ENCODE measurements at places on chromosomes 2 and 18.

- DNase-seq = no peak
Measured at GRCh38 chr2:177754492-177754873, 318.1 kb downstream of the PDE11A start.

GRCh38 chr2:20992201-20992711 lies 51.6 kb downstream of the APOB start:
- DNase-seq = no peak

- DNase-seq = no peak
Measured at GRCh38 chr2:69213782-69214181, 173.2 kb downstream of the GFPT1 start.

DNA sequence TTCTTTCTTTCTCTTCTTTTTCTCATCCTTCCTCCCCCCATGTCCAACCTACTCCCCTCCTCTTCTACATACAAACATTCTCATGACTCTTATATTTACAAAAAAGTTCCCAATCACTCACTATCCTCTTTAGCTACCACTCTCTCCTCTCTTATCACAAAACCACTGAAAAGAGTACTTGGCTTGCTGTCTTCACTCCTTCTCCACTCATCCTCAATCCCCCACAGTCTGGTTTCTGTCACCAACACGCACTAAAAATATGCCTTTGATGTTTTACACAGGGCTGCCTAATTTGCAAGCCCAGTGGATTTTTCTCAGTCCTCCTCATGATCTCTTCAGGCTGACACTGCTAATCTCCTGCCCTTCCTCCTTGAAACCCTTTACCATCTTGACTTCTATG lies 159.5 kb downstream of the TNS1 start:
- DNase-seq = no peak

- DNase-seq = no peak
Measured at GRCh38 chr18:49228187-49228586, 232.3 kb downstream of the DYM start.

GRCh38 chr2:25453199-25453905 lies 111.6 kb upstream of the DNMT3A start:
- no peak for DNase-seq

- no peak for DNase-seq
Measured at GRCh38 chr18:48627216-48627615, 88.4 kb downstream of the CTIF start.

DNA sequence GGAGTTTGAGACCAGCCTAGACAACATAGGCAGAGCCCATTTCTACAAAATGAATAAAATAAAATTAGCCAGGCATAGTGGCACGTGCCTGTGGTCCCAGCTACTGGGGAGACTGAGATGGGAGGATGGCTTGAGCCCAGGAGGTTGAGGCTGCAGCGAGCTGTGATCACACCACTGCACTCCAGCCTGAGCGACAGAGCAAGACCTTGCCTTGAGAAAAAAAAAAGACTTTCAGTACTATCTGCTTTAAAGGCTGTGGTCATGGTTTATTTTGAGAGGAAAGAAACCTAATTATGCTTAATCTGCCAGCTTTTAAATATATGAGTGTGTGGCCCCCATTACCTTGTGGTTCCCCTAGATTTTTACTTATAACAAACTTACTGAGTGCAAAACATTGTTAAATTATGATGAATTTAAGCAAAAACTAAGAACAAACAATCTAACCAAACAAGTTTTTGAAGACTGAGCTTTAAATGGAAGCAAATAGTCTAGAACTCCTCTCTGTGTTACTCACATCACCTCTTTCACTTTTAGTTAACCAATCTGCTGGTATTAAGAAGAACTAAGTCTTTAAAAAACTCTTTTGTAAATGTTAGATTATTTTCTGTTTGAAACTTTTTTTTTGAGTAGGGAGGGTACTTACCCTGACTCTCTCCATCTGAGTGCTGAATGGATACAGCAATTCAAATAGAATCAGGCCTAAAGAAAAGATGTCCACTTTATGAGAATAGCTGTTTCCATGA lies 65.4 kb downstream of the EIF2AK3 start:
- no peak for DNase-seq

DNA sequence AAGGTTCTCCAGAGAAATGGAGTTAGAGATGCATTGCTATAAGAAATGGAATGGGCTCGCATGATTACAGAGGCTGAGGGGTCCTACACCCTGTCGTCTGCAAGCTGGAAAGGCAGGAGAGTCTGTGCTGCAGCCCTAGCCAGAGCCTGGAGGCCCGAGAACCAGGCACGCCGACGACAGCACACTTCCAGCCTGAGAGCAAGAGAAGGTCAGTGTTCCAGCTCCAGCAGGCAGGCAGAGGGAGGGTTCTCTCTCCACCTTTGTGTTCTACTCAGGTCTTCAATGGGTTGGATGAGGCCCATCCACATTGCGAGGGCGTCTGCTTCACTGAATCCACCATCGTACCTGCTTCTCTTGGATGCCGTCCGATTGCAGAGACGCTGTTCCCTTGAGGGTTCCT lies 177.6 kb upstream of the HDAC4 start:
- DNase-seq = peak; percentile 12

DNA sequence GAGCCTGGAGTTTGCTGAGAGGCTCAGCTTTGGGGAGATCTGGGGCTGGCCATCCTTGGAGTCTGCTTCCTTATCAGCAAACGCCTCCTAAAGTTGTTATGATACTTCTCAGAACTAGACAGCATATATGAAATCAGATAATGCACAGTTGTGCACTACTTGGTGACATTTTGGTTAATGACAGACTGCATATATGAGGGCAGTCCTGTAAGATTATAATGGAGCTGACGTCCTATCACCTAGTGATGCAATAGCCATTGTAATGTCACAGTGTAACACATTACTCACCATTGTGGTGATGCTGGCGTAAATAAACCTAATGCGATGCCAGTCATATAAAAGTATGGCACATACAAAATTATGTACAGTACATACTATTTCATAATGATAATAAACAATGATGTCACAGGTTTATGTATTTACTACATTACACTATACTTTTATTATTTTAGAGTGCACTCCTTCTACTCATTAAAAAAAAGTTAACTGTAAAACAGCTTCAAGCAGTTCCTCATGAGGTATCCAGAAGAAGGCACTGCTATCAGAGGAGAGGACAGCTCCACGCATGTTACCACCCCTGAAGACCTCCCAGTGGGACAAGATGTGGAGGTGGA lies 298.1 kb upstream of the REV1 start:
- no peak for DNase-seq

GRCh38 chr2:234673961-234674759 lies 177.3 kb upstream of the ARL4C start:
- DNase-seq = no peak

DNA sequence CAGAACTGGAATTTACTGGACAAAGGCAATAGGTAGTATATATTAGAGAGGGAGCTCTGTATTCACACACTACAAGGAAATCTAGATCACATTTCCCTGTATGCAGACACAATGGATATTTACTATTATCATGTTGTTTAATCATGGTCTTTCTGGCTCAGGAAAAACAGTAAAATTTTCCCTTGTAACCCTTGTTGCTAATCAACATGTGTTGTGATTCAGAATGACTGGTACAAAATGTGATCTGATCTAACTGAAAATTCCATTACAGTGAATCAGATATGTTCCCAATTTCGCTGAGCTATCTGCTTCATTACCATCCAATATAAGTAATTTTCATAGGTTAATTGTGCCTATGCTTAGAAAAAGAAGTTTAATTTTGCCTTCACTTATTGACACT lies 1109.7 kb downstream of the LRP1B start:
- DNase-seq = no peak

DNA sequence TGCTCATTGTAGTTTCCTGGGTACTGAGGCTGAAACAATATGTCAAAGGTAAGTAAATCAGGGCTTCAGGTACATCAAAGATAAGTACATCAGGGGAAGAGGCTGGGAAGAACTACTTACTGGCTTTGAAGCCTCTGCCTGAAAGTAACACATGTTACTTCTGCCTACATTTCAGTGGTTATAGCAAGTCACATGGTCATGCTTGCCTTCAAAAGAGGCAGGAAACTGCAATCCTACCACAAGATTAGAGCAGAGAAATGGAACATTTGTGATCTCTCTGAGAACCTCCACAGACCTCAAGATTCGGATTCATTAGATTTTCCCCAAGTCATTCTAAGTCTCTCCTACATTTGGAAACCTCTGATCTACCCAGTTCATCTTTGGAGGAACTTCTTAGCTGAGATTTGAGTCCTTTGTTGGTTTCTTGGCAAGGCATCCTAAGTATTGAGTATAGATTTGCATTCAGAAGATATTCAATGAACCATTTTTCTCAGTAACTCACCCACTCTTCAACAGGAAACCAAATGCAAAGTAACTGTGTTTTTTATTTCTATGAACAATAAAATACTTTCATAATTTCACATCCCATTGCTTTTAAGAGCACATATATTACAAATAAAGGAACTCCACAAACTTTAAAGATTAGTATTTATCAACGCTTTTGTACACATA lies 48.5 kb upstream of the CCDC195 start:
- no peak for DNase-seq

Data from posterior cingulate gyrus (tissue), 11 donors.